ENCODE measurements at places on chromosomes 6 and 20. TPM values are rescaled to one million over a fixed set of nuclear protein-coding genes. Genes with fewer than 3 reads are reported as not detected.
A peak's percentile ranks its signal among the peaks of the same experiment; 100 is the strongest.

GRCh38 chr20:24160563-24161281, 172.1 kb upstream of the GGTLC1 start:
- no peak for DNase-seq

DNA sequence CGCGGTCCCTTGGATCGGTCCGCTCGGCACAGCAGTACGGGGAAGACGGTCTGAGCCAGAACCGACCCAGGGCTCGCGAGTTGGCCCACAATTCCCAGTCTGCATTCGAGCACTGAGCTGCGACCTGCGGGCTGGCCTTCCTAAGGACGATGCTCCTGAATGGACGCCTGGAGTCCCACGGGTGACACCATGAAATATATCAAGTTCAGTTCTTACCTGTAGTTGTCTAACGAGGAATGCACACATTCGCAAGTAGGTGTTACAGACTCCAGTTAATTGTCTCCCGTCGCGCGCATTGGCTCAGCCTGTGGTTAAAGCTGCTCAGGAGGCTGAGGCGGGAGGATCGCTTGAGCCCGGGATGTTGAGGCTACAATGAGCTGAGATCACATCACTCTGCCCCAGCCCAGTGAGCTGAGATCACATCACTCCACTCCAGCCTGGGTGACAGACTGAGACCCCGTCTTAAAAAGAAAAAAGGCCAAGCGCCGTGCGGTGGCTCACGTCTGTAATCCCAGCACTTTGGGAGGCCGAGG, 802 bp downstream of the PEX7 start:
- no peak for DNase-seq

DNA sequence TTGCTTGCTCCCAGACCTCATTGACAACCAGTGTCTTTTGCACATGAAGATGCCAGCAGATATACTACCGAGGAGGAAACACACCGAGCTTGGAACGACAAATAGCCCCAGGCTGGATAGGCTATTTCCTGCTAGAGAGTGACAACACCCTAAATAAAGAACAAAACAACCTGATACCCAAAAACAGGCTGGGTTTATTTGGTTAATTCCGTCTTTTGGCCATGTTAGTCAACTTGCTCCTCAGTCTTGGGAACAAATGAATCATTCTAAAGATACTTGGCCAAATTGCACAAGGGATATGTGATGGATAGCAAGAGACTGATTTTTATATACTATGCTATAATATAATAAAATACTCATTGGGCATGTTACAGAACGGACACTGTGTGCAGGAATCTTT, 11.5 kb upstream of the MUC22 start:
- DNase-seq = no peak

- DNase-seq = no peak
Observed at GRCh38 chr6:147689398-147689797, 180.9 kb downstream of the SAMD5 start.

- DNase-seq = no peak
Observed at GRCh38 chr6:37972994-37973757, 153.6 kb downstream of the ZFAND3 start.

The ANKEF1 gene
- total RNA-seq = 4.5 TPM

DNA sequence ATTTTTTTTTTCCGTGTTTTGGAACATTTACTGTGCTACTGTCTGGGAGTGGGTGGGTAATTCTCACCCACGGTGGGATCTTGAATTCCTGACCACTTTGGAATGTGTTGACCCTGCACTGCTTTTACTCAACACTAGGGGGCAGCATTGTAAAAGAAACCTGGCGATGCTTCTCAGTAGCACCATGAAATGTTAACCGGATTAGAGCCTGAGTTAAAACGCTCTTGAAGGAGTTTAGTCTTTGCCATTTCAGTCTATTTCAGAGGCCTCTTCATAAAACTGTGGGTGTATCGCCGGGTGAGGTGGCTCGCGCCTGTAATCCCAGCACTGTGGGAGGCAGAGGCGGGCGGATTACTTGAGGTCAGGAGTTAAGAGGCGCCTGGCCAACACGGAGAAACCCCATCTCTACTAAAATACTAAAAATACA, 114.4 kb upstream of the PRND start:
- DNase-seq = peak; percentile 35

The RSPO4 gene
- total RNA-seq = not detected

The PPP1R14C gene
- not detected for total RNA-seq

DNA sequence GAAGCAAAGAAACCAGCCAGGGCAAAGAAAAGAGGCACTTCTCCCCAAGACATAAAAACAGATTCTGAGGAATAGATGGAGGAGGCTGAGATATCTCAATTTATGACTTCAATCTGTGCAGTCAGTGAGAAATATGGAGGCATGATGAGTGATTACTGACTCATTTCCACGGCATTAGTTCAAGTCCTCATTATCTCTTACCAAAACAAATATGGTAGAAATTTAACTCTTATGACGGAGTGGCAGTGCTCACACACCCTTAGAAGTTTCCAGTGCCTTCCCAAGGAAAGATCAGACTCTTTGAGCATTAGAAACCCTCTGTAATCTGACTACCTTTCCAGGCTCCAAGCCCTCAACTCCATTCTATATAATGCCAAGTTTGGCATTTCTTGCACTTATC, 364.1 kb downstream of the ARHGAP18 start:
- DNase-seq = no peak

DNA sequence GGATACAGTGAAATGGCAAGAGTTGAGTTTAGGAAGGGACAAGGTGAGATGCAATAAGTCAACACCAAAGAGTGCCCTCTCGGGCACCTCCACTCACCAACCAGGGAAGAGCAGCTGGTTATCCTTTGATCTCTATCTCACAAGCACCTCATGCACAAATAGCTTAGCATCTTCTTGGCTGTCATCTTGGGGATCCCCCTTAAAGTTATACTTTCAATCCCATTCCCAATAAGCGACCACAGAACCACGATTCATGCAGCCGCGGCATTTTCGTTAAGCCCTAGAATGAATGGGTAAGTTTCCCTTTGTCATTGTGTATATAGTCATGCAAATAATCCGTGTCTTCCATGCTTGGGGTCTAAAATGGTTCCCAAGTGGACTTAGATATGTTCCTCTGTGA, 73.5 kb downstream of the ADTRP start:
- no peak for DNase-seq

The ENPP3 gene
- total RNA-seq = 0.36 TPM

The PARD6B gene
- 20.5 TPM for total RNA-seq

Data from omental fat pad (tissue), 4 donors.